T47D (cell line): ENCODE measurements at places on chromosomes 5 and 9.
A peak's percentile ranks its signal among the peaks of the same experiment; 100 is the strongest.

GRCh38 chr9:35051069-35051967 is 21.1 kb downstream of the VCP start:
- peak; percentile 66 for DNase-seq

GRCh38 chr9:123401879-123402513 is 46.0 kb downstream of the CRB2 start:
- DNase-seq: peak; percentile 88

- DNase-seq: peak; percentile 96
Observed at GRCh38 chr5:96662725-96663518, 746 bp downstream of the CAST start.

GRCh38 chr5:107814183-107814827 is 143.6 kb upstream of the EFNA5 start:
- no peak for DNase-seq

DNA sequence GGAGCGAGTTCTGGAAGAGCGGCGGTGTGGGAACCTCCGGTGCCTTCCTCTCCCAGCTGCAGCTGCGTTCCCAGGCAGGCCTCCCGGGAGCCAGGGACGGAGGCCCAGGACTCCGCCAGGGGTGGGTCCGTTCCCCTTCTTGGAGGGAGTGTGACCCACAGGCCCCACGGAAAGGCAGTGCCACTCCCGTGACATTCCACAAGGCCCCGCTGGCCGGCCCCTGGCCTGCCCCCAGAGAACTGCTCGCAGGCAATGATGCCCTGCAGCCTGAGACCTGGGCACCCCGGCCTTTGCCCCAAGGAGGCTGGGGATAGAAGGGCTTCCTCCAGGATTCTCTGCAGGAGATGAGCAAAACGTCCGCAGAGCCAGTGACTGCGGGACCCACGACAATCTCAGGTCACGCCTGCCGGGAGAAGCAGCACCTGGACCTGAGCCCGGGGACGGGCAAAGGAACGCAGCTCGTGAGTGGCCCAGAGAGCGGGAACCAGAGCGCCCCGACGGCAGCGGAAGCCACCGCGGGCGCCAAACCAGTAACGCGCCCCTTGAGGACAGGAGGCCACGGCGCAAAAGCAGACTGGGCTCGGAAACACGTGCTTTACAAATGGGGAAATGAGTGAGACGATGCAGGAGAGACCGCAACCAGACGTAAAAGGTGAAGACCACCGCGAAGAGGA is 9.3 kb downstream of the OBP2B start:
- DNase-seq: no peak

DNA sequence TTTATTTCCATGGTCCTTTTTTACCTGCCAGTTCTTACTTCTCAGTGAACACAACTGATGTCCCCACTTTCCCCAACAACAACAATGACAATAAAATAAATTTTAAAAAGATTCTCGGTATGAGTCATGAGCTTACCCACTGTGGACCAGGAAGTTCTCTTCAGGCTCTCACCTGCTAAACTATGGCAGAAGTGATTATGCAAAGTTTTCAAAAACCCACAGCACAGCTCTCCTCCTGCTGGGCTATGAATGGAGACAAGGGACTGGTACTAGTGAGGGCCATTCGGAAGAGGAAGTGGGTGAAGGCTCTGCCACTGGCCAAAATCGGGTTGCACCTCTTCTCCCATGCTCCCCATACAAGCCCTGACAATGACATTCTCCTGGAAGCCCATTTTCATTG is 429.4 kb downstream of the PIK3R1 start:
- no peak for DNase-seq
